ENCODE measurements at places on chromosomes 4 and X.

- DNase-seq, result no peak
Observed at GRCh38 chr4:27428661-27429060, 568.0 kb downstream of the STIM2 start.

DNA sequence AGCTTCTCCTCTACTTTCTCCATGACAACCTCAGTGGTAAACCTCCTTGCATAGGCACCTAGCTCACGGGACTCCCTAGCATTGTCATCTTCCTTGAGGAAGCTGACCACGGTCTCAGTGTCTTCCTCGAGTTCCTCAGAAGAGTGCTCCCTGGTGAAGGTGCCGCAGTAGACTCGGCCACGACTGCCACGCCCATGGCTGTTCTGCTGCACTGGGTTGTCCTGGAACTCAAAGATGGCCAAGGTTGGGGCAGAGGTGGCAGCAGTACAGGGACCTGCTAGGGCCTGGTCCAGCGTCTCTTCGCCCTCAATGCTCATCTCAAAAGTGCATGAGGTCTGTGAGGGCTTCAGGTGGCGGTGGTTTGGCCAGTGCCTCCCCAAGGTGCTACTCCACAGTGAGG, 147.9 kb upstream of the ARHGEF9 start:
- no peak for DNase-seq

GRCh38 chrX:152899874-152900719, 2.2 kb downstream of the ZNF185 start:
- no peak for DNase-seq

- DNase-seq, result no peak
Observed at GRCh38 chr4:8199594-8200301, 658 bp downstream of the SH3TC1 start.

GRCh38 chr4:25345744-25346143, 31.3 kb upstream of the ANAPC4 start:
- DNase-seq, result no peak

DNA sequence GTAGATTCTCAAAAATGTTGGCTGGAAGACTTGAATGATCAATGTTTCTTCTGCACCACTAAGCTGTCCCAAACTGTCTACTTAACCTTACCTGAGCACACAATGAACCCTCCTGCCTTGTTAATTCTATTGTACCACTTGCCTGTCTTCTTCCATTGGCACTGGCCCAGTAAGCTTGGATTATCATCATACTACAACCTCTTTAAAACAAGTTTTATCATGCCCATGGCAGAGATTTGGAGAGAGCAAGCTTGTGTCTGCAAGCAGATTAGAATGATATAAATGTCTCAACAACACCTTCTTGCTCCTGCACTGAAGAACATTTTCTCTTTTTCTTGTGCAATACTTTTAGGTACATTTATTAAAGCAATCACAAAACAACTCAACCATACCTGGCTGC, 74.0 kb upstream of the VMA21 start:
- no peak for DNase-seq

DNA sequence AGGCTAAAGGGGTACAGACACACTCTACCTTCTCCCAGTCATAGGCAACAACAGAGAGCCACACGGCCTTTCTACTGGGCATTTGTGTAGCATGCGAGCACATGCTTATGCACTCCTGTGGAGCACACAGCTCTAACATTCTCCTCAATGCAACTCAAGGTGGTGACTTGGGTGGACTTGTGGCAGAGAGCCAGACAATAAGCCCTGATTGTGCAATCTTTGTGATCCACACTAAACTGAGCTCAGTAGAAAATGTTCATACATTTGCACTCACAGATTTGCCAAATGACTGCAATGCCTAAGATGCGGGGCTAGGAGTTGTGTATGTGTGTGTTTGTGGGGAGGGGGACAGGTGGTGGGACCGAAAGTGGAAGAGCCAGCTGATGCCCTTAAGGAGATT, 31.4 kb upstream of the SETD7 start:
- DNase-seq, result no peak

DNA sequence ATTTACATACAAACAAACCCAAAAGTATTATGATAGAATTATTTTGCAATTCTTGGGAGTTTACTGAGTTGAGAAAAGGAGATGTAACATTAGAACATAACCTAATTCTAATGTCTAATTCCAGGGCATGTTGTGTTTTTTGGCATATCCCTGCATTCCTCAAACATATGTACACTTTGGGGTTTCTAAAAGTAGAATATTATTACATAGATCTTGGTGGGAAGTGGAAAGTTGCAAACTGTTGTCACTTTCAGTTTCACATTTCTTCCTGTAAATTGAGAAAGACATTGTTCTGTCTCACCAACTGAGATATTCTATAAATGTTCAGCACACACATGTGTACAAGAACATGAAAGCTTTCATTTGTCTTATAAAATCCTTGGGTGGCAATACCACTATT, 24.4 kb upstream of the GBA3 start:
- DNase-seq, result no peak

GRCh38 chr4:7922466-7922865, 17.2 kb downstream of the AFAP1 start:
- DNase-seq, result no peak

GRCh38 chr4:146649232-146649631, 10.5 kb downstream of the POU4F2 start:
- no peak for DNase-seq

- DNase-seq, result peak; percentile 57
Observed at GRCh38 chr4:107719207-107719921, 670 bp downstream of the PAPSS1 start.

All from Ammon's horn (tissue), 1 donor.